Stimulated activated CD8-positive, alpha-beta memory T cell treated with anti-CD3 and anti-CD28 coated beads, Interleukin-4, amount 100 ng/mL, for 1 hour (primary cell): ENCODE measurements at places on chromosomes 6 and 20.

DNA sequence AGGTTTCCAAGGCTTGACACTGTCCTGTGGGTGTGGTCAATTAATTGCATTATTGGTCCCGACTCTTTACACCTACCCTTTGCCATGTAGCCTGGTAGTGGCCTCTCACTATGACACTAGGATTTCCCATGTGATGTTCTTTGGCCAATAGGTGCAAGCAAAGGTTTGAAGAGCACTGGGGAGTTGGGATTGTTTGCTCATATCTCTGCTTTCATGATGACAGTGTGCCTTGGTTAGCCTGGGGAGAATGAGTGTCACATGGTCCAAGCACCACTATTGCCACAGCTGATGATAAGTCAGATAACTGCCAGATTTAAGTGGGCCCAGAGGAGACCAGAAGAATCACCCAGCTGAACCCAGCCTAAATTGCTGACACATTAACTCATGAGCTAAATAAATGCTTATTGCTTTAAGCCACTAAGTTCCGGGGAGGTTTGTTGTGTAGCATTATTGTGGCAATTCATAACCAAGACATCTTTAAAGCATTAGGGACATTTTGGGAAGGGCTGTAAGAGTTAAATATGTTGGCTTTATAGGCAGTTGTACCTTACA is 17.2 kb upstream of the SCP2D1 start:
- DNase-seq: no peak

GRCh38 chr20:44115762-44116644 is 71.0 kb downstream of the JPH2 start:
- DNase-seq: no peak

GRCh38 chr6:68159433-68159832 is 475.6 kb upstream of the ADGRB3 start:
- DNase-seq: no peak

DNA sequence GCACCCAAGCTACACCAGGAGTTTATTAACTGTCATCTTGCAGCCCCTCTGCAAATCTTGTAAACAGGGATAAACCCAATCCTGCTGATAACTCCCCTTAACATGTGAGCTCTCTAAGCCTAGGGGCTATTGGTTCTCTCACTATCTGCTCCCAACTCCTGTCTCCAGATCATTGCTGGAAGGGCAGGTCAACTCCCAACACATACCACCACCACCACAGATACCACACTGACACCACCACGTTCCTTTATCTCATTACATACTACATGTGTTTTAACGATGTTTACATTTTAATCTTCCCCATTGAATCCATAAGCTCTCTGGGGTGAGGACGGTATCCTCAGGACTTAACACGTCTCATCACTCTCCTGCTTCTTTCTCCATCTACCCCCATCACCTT is 51.8 kb downstream of the SIM1 start:
- no peak for DNase-seq

DNA sequence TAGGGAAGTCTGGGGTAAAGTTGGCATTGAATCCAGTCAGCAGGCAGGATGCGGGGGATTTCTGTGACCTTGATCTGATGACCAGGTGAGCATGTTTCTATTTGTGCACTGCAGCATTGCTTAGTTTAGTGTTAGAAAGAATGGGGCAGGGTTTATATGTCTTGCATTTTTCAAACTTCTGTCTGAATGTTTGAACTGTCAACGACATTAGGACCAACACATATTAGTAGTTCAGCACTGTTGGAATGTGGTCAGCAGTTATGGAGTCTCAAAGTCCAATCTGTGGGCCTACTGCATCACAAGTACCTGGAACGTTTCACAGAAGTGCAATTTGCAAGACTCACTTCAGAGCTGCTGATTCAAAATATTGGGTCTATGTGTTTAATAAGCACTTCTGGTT is 276.6 kb upstream of the BMP2 start:
- DNase-seq: no peak

DNA sequence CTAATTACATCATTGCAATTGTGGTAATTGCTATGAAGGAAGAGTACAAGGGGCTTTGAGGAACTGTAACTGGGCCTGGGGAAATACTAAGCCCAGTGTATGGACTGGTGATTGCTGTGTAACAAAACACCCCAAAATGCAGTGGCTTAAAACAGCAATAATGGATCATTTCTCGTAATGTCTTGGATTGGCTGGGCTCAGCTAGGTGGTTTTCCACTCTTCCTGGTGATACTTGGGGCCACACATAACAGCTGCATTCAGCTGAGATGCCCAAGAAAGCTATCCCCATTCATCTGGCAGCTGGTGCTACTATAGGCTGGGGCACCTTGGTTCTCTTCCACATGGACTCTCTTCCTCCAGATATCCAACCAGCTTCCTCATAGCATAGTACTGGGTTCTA is 150.3 kb downstream of the EYA2 start:
- DNase-seq: no peak

- DNase-seq: no peak
Measured at GRCh38 chr20:3340443-3340842, 67.0 kb downstream of the DNAAF9 start.
